Fibroblast of mammary gland (primary cell): ENCODE measurements at places on chromosomes 2 and 18.

DNA sequence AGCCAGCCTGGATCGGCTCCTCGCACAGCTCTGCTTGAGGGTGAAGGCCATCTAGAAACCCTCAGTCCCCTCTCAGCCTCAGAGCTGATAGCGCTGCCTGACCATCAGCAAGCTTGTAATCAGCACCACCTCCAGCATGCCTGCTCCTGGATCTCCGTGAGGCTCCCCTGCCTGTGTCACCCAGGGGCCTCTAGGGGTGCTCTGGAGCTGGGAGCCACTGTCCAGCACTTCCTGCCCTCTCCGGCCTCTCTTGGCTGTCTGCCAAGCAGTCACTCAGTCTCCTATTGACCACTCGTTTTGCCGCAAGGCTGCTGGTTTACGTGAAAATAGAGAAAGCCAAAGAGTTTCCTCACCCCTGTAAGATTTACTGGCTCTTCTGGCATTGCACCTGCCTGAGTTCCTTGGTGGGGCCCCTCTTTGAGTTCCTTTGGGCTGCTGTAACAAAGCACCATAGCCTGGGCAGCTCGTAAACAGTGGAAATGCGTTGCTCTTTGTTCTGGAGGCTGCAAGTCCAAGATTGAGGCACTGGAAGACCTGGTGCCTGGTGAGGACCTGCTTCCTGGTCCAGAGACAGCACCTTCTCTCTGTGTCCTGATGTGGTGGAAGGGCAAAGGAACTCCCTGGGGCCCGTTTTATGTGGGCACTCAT, 17.9 kb downstream of the CAPN10 start:
- DNase-seq = peak; percentile 61

DNA sequence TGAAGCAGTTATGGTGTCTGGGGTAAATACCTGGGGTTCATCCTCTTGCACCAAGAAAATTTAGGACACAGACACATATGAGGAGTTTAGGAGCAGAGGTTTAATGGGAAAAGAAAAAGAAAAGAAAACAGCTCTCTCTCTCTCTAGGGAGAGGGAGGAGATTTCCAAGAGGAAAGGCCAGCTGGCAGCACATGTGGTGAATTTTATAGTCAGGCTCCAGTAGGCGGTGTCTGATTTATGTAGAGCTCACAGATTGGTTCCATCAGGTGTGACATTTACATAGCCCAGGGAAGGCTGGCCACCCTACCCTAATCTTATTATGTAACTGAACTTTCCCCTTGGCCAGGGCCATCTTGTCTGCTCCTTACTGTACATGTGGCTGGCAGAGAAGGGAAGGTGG, 297.5 kb upstream of the RGPD4 start:
- peak; percentile 42 for DNase-seq

GRCh38 chr2:60439219-60439974, 114.1 kb downstream of the BCL11A start:
- no peak for DNase-seq

GRCh38 chr2:158394453-158394852, 62.1 kb downstream of the CCDC148 start:
- DNase-seq = no peak

- DNase-seq = peak; percentile 56
Measured at GRCh38 chr2:229714736-229715541, 584 bp upstream of the DNER start.

DNA sequence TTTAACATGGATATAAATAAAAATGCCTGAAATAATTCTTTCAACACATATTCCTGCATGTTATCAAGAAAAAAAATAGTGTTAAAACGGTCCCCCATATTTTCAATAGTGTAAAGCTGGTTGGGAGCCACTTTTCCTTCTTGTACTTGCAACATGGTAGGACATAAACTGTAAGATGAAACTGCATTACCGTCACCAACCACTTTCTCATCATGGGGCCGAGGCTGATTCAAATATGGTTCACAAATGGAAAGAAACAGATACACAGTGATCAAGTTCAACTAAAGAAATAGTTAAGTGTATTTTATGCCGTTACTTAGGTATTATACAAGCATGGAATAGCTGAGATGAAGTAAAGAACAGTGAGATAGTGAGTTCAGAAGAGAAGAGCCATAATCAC, 360.7 kb downstream of the ZEB2 start:
- no peak for DNase-seq

- no peak for DNase-seq
Measured at GRCh38 chr18:37956902-37957301, 391.3 kb upstream of the CELF4 start.

- DNase-seq = peak; percentile 41
Measured at GRCh38 chr18:77000527-77000926, 132.1 kb downstream of the MBP start.

GRCh38 chr2:234172066-234172465, 121.6 kb downstream of the SPP2 start:
- DNase-seq = no peak
